ENCODE measurements at places on chromosomes 6 and 20.

- no peak for DNase-seq
Measured at GRCh38 chr6:56399672-56400263, 152.4 kb upstream of the COL21A1 start.

DNA sequence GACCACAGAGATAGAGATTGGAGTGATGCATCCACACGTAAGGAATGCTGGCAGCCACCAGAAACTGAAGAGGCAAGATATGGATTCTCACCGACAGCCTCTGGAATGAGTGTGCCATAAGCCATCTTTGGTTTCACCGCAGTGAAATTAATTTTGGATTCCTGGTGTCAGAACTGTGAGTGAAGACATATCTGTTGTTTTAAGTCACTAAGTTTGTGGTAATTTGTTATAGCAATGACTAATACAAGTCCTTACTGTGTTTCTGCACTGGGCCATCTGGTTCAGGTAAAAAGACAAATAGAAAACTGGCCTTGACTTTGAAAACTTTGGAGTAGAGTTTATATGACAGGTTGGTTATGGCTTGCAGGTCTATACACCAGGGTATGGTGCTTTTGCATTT lies 261.9 kb downstream of the PHF3 start:
- DNase-seq: no peak

DNA sequence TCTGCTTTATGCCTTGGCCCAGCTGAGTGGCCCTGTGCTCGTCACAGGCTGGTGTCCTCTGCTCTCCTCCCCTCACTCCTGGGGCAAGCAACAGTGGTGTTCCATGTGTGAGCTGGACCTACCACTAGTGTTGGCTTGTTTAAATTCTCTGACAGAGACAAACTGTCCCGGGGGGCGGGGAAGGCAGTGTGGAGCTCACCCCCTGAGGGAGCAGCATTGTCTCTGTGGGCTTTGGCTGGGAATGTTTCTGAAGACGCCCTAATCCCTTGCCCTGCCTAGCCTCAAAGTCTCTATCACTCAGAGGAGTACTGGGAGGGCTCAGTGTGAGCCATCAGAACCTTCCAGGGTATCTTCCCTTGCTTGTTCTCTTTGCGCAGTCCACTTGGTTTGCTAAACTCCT lies 5.2 kb upstream of the VEGFA start:
- no peak for DNase-seq

DNA sequence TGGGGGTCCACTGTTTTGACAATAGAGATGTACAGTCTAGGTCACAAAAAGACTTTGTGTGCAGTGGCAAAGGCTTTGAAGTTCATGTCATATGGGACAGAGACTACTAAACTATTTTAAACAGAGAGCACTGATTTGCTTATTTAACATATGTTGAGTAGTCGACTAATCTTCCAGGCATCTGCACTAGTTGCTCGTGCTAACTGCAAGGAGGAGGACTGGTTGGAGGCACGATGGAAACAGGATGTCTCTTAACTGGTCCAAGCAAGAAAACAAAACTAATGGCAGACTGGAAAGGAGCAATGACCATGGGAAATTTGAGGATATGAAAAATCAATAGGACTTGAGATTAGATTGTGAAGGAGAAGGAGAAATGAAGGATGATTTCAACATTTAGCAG lies 28.5 kb upstream of the ERVFRD-1 start:
- no peak for DNase-seq

DNA sequence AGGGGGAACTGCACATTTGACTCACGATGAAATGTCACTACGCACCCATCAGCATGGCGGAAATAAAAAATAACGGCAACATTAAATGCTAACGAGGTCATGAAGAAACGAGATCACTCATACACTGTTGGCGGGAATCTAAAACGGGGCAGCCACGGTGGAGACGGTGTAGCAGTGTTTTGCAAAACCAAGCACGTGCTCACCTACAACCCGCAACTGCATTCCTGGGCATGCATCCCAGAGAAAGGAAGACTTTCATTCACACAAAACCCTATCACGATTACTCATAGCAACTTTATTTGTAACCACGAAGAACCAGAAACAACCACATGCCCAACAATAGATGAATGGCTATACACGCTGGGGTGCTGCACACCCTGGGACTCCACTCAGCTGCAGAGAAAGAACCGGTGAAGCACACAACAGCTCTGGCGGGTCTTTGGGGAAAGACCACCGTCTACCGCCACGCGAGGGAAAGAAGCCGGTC lies 77.0 kb downstream of the YTHDF1 start:
- no peak for DNase-seq
